ENCODE measurements at places on chromosomes 7 and 10. TPM values are rescaled to one million over a fixed set of nuclear protein-coding genes. Genes with fewer than 3 reads are reported as not detected.

- peak overlapping the region; percentile 90 for H3K27ac ChIP-seq
- H3K27me3 ChIP-seq, result peaks cover 8% of the 10 kb centered on the region
- DNase-seq, result no peak
- H3K36me3 ChIP-seq, result peaks cover 10% of the 10 kb centered on the region
- H3K4me3 ChIP-seq, result peak overlapping the region; percentile 94
Observed at GRCh38 chr7:100674411-100675104, 1.0 kb downstream of the GNB2 start.

DNA sequence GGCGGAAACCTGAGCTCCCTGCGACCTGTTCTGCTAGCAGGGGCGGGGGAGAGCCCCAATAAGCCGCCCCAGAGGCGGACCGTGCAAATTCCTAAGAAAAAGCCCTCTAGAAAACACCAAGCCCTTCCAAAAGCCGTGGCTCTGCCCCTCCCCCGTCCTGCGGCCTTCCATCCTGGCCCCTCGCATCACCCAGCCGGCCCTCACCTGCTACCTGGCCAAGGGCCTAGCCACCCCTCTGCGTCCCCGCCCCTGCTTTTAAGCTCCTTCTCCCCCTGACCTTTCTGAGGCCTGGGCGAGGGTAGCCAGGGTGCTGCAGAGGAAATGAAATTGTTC is 24.9 kb downstream of the SKIDA1 start:
- peaks cover 16% of the 10 kb centered on the region for H3K4me1 ChIP-seq
- H3K27ac ChIP-seq, result no peak overlapping the region
- H3K36me3 ChIP-seq, result no peaks in the 10 kb centered on the region
- DNase-seq, result peak; percentile 72

DNA sequence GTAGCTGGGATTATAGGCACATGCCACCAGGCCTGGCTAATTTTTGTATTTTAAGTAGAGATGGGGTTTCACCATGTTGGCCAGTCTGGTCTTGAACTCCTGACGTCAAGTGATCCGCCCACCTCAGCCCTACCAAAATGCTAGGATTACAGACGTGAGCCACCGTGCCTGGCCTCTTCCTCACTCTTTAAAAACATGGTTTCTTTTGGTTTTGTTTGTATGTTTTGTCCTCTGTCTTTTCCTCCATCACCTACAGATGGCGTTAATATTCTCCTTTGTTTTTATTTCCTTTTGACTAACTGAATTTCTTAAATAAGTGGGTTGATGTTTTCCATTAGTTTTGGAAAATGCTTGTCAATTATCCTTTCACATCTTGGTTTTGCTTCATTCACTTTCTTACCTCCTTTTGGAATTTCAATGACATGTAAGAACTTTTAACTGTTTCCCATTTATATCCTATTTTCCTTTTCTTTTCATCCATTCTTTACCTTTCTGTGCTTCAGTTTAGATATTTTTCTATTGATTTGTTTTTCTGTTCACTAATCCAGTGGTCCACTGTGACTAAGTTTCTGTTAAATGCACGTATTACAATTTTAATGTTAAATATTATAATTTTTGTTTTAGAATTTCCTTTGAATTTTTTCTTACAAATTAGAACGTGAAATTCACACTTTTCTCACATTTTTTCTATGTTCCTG is 104.1 kb downstream of the ZNF467 start:
- no peak overlapping the region for H3K4me3 ChIP-seq
- no peak overlapping the region for H3K27ac ChIP-seq
- peaks cover 57% of the 10 kb centered on the region for H3K27me3 ChIP-seq

GRCh38 chr7:113141803-113142202 is 23.4 kb upstream of the SMIM30 start:
- no peaks in the 10 kb centered on the region for H3K36me3 ChIP-seq
- H3K4me3 ChIP-seq, result no peak overlapping the region
- H3K27me3 ChIP-seq, result peaks cover 30% of the 10 kb centered on the region
- no peak overlapping the region for H3K27ac ChIP-seq
- DNase-seq, result no peak

DNA sequence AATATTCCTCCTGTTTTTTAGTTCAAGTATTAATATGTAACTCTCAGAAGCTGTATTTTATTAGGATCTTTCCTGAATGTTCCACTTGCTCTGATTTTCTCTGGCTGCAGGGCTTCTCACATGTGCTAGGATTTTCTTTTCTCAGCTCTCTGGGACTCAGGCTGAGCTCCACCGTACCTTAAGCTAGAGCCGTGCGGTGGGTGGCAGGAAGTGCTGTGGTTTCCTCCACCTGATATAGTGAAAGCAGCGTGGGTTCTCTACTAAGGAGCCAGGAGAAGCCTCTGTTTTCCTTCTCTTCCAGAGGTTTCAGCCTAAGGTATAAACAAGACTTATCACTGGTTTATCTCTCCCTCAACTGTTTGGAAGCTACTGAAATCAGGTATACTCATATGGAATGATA is 433.6 kb downstream of the NRG3 start:
- no peaks in the 10 kb centered on the region for H3K27me3 ChIP-seq
- no peak overlapping the region for H3K27ac ChIP-seq
- no peaks in the 10 kb centered on the region for H3K4me1 ChIP-seq
- no peaks in the 10 kb centered on the region for H3K36me3 ChIP-seq

The OR6V1 gene
- total RNA-seq, result not detected

- DNase-seq, result no peak
- H3K27me3 ChIP-seq, result peaks cover 15% of the 10 kb centered on the region
- no peak overlapping the region for H3K4me3 ChIP-seq
- H3K4me1 ChIP-seq, result no peaks in the 10 kb centered on the region
Observed at GRCh38 chr10:71603150-71603549, 116.4 kb downstream of the C10orf105 start.

- H3K36me3 ChIP-seq, result no peaks in the 10 kb centered on the region
- H3K27ac ChIP-seq, result no peak overlapping the region
- H3K4me3 ChIP-seq, result no peak overlapping the region
- no peak for DNase-seq
- no peaks in the 10 kb centered on the region for H3K27me3 ChIP-seq
- no peaks in the 10 kb centered on the region for H3K4me1 ChIP-seq
Observed at GRCh38 chr7:152553671-152554317, 118.0 kb upstream of the KMT2C start.

DNA sequence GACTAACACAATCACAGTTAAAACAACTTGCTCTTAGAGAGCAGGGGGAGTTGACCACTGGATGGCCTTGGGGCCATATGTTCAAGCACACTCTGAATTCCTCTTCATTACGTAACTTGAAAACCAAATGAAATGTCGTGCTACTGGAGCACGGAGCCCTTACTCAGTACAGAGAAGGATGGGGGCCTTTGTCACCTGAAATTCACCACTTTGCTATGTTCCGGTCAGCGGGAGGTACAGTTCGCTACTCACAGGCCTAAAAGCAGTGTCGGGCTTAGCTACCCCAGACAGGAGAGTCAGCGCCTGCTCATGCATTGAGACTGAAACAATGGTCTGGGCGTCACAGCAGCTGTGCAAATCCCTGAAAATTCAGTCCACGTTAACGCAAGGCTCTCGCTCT is 39.6 kb downstream of the GLI3 start:
- H3K4me3 ChIP-seq, result no peak overlapping the region
- peaks cover 47% of the 10 kb centered on the region for H3K4me1 ChIP-seq
- no peak overlapping the region for H3K27ac ChIP-seq
- H3K27me3 ChIP-seq, result no peaks in the 10 kb centered on the region
- no peak for DNase-seq

DNA sequence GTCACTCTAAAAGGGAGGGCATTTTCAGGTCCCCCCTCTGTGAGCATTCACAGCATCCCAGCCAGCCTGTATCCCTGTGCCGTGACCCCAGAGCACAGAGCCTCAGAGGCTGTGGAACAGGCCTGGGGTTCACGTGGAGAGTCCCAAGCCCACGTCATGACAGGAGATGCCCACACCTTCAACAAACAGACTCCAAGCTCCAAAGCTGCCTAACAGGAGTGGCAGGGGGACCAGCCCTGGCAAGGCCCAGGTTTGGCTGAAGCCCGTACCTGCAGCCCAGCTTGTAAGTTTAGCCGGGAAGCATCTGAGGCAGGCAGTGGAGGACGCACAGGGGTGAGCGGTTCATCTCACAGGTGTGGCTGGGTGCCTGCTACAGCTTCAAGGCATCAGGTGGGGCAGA is 33.5 kb downstream of the LHPP start:
- no peak overlapping the region for H3K4me3 ChIP-seq
- peaks cover 5% of the 10 kb centered on the region for H3K36me3 ChIP-seq
- no peak for DNase-seq
- H3K27me3 ChIP-seq, result no peaks in the 10 kb centered on the region
- no peaks in the 10 kb centered on the region for H3K4me1 ChIP-seq
